ENCODE measurements at places on chromosomes 2 and 18.
A peak's percentile ranks its signal among the peaks of the same experiment; 100 is the strongest.

- H3K4me3 ChIP-seq, result no peak overlapping the region
- H3K27me3 ChIP-seq, result no peaks in the 10 kb centered on the region
- no peaks in the 10 kb centered on the region for H3K4me1 ChIP-seq
- no peak overlapping the region for H3K27ac ChIP-seq
Measured at GRCh38 chr2:187976259-187976985, 315.3 kb upstream of the GULP1 start.

DNA sequence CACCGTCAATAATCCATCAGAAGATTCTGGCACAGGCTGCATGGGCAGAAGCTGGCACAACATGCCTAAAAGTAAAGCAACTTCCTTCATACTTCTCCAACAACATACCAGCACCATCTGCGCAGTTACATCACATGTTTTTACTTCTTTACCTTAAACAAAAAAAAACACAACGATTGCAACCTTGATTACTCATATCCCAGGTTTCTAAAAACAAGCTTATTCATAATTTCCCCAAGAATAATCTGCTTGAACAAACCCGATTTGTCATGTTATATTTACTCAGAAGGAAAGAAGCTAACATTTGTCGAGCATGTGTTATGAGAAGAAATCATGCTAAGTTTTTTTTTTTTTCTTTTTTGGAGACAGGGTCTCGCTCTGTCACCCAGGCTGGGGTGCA lies 54.7 kb downstream of the THADA start:
- DNase-seq, result no peak
- peaks cover 24% of the 10 kb centered on the region for H3K4me1 ChIP-seq
- no peaks in the 10 kb centered on the region for H3K27me3 ChIP-seq
- no peak overlapping the region for H3K4me3 ChIP-seq
- H3K36me3 ChIP-seq, result no peaks in the 10 kb centered on the region

DNA sequence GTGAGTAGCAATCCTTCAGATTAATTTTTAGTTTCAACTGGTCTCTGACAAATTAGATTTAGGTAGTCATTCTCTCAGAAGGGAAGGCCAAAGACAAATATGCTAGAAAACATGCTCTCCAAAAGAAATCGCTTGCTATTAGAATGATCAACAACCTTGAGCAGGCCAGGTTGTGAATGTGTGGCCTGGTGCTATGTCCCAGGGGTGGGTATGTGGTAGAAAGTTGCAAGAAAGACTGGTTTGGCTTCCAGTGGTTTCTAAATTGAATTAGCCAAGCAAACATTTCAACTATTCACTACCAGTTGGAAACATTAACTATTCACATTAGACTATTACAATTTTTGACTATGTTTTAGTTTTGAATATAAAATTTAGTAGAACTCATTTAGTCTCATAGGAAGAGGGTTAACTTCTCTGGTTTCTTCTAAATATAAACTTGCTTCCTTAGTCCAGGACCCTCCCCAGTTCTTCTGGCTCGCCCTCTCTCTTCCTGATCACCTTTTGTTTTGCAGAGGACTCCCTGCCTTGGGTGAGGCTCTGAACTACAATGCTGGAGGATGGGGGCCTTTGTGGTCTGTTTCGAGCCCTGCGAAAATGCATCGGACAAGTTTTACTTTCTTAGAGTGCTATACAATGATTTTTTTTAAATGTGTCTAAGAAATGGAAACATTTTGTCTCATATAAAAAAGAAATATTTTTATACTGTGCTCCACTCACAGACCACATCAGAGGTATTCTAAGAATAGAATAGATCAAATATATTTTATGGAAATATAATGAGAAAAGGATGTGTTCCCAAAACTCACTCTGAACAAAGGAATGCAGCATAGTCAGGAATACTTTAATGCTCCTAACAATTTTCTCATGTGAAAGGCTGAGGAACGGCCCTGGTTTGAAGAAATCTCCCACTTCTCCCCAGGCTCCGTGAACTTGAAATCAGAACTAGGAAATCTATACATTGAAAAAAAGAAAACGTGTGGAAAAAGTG lies 375.0 kb upstream of the ZEB2 start:
- H3K27ac ChIP-seq, result no peak overlapping the region
- no peaks in the 10 kb centered on the region for H3K27me3 ChIP-seq
- no peak for DNase-seq
- no peaks in the 10 kb centered on the region for H3K4me1 ChIP-seq
- no peak overlapping the region for H3K4me3 ChIP-seq

DNA sequence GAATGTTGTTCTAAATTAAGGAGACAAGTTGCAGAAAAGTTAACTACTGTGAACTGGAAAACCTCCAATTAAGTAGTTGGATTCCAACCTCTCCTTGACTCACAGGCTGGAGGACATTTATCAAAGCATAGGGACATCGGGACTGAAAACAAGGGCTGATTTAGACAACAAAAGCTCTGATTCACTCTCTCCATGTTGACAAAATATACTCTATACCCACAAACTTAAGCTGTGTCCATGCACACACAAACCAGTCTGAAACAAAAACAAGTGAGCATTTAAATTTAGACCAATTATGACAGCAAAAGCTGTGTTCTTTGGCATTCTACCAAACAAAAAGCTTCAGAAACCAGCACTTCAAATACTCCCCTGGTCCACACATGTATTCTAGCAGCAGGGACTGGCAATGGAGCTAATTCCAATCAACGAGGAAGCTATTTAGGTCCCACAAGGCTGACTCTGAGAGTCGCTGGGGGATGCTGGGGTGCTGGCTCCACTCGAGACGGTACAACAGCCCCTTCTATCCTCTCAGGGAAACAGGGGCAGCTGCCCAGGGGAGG lies 71.4 kb downstream of the NXPH2 start:
- no peak overlapping the region for H3K4me3 ChIP-seq
- no peak for DNase-seq
- H3K36me3 ChIP-seq, result no peaks in the 10 kb centered on the region
- H3K27ac ChIP-seq, result no peak overlapping the region
- H3K4me1 ChIP-seq, result no peaks in the 10 kb centered on the region

- no peak for DNase-seq
- no peak overlapping the region for H3K27ac ChIP-seq
- no peaks in the 10 kb centered on the region for H3K36me3 ChIP-seq
- H3K27me3 ChIP-seq, result peaks cover 40% of the 10 kb centered on the region
- no peak overlapping the region for H3K4me3 ChIP-seq
Measured at GRCh38 chr2:45285771-45286390, 276.6 kb upstream of the SIX2 start.

GRCh38 chr2:49053156-49053555 lies 101.2 kb downstream of the FSHR start:
- no peak for DNase-seq
- no peaks in the 10 kb centered on the region for H3K4me1 ChIP-seq
- peaks cover 7% of the 10 kb centered on the region for H3K36me3 ChIP-seq
- H3K27me3 ChIP-seq, result no peaks in the 10 kb centered on the region

DNA sequence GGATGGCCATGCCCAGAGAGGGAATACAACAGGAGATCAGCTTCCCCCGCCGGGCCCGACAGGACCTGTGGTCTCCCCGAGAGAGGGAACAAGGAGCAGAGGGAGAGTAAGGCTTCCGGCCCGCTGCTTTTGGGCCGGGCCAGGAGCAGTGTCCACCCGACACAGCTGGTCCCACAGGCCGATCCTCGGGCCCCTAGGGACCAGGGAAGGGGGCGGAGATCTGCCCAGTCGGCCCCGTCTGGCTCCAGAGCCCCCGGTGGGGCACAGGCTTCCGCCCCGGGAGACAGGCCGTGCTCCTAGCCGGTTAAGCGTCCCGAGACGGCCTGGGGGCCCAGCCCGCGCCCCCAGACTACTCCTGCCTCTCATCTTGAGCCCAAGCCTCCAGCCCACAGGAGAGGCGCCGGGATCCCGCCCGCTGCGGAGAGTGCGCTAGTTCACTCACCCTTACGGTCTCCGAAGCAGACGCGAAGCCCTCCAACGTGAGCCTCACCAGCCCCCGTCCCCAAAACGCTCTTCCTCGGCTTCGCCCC lies at the start of gene MCFD2:
MCFD2 (minus strand) TSS at position 526 of the 530 bp plus-strand sequence. CDS start 6,635 bp downstream, outside the sequence.
- H3K36me3 ChIP-seq, result no peaks in the 10 kb centered on the region
- H3K27ac ChIP-seq, result peak within 1 kb of the TSS; percentile 98
- H3K4me1 ChIP-seq, result peaks cover 71% of the 10 kb centered on the region
- no peaks in the 10 kb centered on the region for H3K27me3 ChIP-seq

DNA sequence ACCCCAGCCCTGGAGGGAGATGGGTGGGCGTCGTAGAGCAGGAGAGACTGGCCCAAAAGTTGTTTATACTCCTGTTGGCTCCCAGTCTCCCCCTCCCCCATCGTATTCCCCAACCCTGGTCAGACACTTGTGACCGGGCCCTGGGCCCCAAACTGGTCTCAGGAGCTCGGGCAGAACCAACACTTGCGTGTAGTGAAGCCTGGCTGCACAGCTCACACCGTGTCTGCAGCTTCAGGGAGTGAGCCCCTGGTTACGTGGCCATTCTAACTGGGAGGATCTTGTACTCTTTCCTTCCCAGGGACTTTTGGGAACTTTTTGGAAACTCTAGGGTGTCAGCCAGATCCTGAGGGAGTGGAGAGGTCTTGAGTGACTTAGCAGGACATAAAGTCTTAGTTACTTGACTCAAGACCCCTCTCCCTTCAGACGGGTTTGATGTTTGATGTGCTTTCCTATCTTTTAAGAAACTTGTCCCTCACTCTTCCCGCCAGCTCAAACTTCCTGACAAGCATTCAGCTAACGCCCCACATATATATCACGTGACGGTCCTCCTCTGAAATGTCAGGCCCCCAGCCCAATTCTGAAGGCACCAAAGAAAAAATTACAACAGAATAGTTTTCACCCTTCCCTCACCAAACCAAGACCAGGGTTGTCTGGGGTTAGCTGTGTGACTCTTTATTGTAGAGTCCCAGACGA lies 2.3 kb downstream of the PKDCC start:
- H3K27me3 ChIP-seq, result peaks cover 24% of the 10 kb centered on the region
- H3K36me3 ChIP-seq, result no peaks in the 10 kb centered on the region
- H3K27ac ChIP-seq, result no peak overlapping the region
- peaks cover 10% of the 10 kb centered on the region for H3K4me1 ChIP-seq

DNA sequence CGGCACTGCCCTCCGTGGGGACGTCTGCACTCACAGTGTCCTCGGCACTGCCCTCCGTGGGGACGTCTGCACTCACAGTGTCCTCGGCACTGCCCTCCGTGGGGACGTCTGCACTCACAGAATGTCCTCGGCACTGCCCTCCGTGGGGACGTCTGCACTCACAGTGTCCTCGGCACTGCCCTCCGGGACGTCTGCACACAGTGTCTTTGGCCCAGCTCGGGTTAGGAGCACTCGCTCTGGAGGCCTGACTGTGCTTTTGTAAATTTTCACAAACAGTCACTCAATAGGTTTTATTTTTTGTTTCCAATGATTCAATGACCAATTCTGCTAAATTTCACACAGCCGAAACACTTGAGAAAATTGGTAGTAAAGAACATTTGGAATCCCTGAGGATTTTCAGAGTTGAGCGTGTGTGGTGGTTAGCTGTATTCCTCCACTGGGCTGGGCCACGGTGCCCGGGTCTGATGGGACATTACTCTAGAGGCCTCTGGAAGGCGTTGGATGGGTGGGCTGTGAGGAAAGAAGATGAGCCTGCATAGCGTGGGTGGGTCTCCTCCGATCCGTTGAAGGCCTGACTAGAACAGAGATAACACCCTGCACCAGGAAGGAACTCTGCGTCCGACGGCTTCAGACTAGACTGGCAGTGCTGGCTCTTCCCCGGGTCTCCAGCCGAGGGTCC lies 134.8 kb downstream of the RTP5 start:
- no peaks in the 10 kb centered on the region for H3K36me3 ChIP-seq
- H3K27ac ChIP-seq, result no peak overlapping the region
- no peaks in the 10 kb centered on the region for H3K27me3 ChIP-seq
- H3K4me1 ChIP-seq, result peaks cover 7% of the 10 kb centered on the region
- H3K4me3 ChIP-seq, result no peak overlapping the region

GRCh38 chr2:80244905-80245584 lies 59.5 kb downstream of the LRRTM1 start:
- H3K4me1 ChIP-seq, result no peaks in the 10 kb centered on the region
- DNase-seq, result no peak
- no peak overlapping the region for H3K27ac ChIP-seq
- H3K36me3 ChIP-seq, result no peaks in the 10 kb centered on the region
- H3K4me3 ChIP-seq, result no peak overlapping the region

DNA sequence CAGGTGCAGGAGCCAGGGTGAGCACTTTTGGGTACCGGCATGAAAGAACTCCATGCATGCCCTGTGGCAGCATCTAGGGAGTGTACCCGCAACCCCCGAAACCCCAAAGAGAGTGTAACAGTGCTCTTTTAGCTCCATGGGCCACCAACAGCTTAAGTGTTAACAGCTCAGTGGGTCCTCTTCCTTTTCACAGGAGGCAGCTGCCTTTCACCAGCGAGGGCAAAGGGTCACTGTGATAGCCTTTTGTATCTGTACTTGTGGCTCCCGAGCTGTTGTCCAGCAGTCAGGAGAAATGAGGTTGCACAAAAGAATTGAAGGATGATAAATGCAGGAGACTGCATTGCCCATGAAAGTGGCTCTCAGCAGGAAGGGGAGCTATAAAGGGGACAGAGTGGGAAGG lies 1166.3 kb upstream of the ACVR2A start:
- H3K36me3 ChIP-seq, result no peaks in the 10 kb centered on the region
- no peak for DNase-seq
- H3K4me3 ChIP-seq, result no peak overlapping the region

DNA sequence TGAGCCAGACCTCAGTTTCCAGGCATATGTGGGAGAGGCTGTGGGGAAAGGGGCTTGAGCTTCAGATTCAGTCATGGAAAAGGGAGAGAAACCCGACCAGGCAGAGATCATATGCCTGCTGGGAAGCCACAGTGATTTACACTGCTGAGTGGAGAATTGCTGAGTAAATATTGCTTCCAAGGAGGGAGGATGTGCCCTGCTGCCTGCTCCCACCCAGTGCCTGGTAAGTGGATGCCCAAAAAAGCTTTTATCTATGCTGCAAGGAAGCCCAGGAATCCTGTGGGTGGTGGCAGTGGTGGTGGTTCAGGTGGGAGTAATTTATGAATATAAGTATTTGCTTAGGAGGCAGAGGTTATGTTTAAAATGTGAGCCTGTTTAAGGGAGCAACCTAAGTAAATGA lies 39.5 kb downstream of the INO80C start:
- no peaks in the 10 kb centered on the region for H3K27me3 ChIP-seq
- peaks cover 6% of the 10 kb centered on the region for H3K4me1 ChIP-seq
- no peak overlapping the region for H3K27ac ChIP-seq

GRCh38 chr18:55302167-55302833 lies 285.7 kb downstream of the TCF4 start:
- DNase-seq, result no peak
- peak overlapping the region; percentile 45 for H3K27ac ChIP-seq

- H3K4me1 ChIP-seq, result peaks cover 47% of the 10 kb centered on the region
- H3K27me3 ChIP-seq, result no peaks in the 10 kb centered on the region
- DNase-seq, result peak; percentile 19
- peaks cover 13% of the 10 kb centered on the region for H3K36me3 ChIP-seq
- no peak overlapping the region for H3K4me3 ChIP-seq
Measured at GRCh38 chr2:223797811-223798721, 39.3 kb downstream of the AP1S3 start.

GRCh38 chr18:76456018-76456750 lies 38.9 kb downstream of the ZNF516 start:
- no peak overlapping the region for H3K27ac ChIP-seq
- DNase-seq, result no peak
- peaks cover 48% of the 10 kb centered on the region for H3K4me1 ChIP-seq
- H3K36me3 ChIP-seq, result no peaks in the 10 kb centered on the region

DNA sequence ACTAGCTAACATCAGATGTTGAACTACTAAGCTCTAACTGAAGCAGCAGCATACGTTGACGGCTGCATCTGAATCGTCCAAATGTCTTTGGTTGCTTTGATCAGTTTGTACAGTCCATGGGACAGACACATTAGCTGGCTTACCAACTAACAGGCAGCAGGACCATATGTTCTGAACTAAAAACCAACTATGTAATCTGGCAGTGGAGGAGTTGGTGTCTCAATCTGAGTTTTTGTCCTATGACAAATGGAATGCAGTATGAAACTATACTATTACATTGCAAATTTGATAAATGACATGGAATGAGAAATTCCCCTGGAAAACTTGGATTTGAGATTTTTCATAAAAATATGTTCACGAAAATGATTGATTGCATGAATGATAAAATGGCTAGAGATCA lies 79.5 kb downstream of the EPHA4 start:
- H3K27ac ChIP-seq, result no peak overlapping the region
- no peak overlapping the region for H3K4me3 ChIP-seq
- no peaks in the 10 kb centered on the region for H3K27me3 ChIP-seq
- H3K36me3 ChIP-seq, result no peaks in the 10 kb centered on the region
